Activated T-cell treated with anti-CD3 and anti-CD28 coated beads, Interleukin-2, amount 50 U/mL, for 24 hours (primary cell): ENCODE measurements at places on chromosomes 6 and 20.

GRCh38 chr6:41222045-41222444, 6.1 kb upstream of the TREML4 start:
- DNase-seq, result no peak

DNA sequence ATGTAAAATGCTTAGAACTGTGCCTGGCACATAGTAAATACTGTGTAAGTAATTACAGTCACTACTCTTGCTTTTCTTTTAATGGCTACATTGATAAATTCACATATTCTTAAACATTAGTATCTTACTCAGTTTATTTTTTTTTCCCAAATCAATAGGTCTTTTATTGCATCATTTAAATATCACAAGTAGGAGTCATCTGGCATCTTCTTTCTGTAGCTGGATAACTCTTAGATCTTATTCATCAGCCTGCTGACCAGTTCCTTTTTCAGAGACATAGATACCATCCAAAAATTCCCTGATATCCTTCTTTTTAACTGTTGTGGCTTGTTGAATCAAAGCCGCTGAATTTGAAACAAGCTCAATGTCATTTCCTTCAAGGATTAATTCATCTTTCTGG, 20.0 kb upstream of the PHF3 start:
- no peak for DNase-seq

DNA sequence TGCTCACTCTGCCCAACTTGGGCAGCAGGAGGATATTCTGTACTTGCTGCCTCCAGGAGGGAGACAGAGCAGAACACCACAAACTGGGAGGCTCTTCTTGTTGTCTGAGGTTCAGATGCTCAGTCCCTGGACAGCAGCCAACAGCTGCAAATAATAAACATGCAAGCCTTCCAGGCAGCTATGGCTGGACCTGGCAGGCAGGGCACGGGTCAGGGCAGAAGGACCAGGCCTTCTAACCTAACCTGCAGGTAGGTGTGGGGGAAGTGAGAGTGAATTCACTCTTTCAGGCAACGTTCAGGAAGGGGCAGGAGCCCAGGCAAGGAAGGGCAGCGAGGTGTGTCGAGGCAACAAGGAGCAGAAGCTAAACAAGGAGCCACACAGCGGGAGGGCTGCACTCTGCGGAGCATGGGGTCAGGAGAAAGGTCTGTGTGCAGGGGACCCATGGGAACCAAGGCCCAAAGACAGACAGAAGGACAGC, 31.5 kb downstream of the NINL start:
- no peak for DNase-seq

- no peak for DNase-seq
These were observed 191.5 kb downstream of the CDH4 start for GRCh38 chr20:61443443-61444126.

- DNase-seq, result no peak
These were observed 144.0 kb upstream of the TBX18 start for GRCh38 chr6:84908304-84908904.

- no peak for DNase-seq
These were observed 46.7 kb downstream of the MARCKS start for GRCh38 chr6:113903666-113904330.

DNA sequence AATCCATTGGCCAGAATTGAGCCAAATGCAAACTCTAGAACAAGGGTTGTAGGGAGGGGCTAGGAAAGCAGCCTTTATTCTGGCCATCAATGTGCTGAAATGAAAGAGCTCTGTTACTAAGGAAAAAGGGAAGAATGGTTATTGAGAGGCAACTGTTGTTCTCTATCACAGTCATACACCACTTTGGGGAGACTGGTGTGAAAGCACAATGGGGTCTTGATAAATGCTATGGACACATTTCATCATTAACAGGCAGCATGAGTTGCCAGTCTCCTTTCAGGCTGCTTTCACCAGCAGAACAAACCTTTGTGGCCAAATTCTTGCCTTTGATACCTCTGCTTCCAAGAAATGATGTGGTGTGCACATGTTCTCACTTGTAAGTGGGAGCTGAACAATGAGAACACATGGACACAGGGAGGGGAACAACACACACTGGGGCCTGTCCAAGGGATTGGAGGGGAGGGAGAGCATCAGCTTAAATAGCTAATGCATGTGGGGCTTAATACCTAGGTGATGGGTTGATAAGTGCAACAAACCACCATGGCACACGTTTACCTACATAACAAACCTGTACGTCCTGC, 86.2 kb downstream of the CDS2 start:
- DNase-seq, result no peak

- no peak for DNase-seq
These were observed 444.2 kb upstream of the JAG1 start for GRCh38 chr20:11117808-11118528.

- DNase-seq, result no peak
These were observed 508.0 kb downstream of the TBC1D32 start for GRCh38 chr6:120826253-120826652.

DNA sequence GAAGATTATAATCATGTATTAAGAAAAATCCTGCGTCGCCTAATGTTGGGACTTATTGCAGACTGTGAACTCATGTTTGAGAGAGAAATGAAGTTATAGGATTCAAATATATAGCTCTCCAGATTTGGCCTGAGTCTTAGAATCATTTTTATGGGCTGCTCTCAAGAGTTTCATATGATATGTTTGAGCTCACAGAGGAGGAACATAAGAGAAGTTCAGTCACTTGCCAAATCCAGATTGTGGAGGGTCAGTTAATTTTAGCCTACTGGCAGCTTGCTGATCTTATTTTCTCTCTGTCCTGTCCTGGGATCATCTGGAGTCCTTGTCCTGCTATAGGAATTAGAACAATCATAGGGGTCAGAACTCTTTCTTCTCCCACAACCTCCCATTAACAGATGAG, 186.1 kb upstream of the SUPT3H start:
- DNase-seq, result no peak

DNA sequence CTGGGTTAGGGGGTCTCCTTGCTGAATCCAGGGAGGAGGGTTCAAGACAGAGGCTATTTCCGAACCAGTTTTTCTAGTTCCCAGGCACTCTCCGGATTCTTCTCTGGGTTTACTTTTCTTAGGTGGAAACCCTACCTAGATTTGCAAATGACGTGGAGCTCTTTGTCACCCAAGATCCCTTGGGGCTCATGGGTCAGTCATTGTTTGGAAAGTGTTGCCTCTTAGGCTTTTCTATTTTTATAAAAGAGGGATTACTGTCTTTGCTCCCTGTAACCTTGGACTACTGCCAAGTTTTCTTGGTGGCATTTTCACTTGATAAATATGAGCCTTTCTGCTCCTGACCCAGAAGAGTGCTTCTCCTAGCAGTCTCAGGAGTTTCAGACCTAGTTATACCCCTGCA, 33.6 kb downstream of the FAM209B start:
- DNase-seq, result no peak

GRCh38 chr6:131954059-131954774, 3.0 kb upstream of the CCN2 start:
- DNase-seq, result no peak

- DNase-seq, result no peak
These were observed 118.3 kb downstream of the STXBP5 start for GRCh38 chr6:147322299-147323162.

DNA sequence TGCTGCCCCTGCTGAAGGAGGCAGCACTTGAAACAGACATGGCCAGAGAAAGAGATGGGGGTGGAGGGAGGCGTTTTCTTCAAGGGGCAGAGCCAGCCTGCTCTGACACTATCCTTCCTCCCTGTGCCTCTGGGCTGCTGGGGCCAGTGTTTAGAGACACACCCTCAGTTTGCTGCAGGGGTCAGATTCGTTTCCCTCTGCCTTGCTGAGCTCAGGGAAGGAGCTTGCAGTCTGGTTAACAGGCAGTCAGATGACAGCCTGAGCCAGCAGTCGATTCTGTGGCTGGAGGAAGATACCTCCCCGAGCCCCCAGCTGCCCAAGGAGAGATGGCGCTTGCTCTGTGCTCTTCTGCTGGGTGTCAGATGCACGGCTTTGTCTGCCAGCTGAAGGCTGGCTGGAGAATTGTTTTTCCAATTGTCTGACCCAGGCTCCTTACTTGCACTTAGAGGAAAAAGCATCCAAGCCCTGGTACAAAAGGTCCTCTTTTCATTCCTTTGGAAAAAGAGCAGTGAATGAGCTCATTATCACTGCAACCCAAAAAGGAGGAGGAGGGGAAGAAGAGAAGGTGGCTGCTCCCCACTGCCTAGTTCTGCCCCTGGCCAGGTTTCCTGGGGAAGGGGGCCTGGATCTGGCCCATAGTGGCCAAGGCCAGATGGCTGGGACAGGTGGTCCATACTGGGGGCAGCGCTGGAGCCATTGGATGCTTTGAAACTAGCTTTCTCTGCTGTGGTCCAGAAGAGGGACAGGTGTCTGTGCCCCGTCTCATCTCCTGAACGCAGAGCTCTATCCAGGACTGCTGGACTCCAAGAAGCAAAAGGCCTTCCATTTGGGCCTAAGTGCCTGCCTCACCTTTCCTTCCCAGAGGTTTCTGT, 88.2 kb downstream of the TCP11 start:
- DNase-seq, result no peak

GRCh38 chr6:21590346-21590745, 3.2 kb upstream of the SOX4 start:
- no peak for DNase-seq

DNA sequence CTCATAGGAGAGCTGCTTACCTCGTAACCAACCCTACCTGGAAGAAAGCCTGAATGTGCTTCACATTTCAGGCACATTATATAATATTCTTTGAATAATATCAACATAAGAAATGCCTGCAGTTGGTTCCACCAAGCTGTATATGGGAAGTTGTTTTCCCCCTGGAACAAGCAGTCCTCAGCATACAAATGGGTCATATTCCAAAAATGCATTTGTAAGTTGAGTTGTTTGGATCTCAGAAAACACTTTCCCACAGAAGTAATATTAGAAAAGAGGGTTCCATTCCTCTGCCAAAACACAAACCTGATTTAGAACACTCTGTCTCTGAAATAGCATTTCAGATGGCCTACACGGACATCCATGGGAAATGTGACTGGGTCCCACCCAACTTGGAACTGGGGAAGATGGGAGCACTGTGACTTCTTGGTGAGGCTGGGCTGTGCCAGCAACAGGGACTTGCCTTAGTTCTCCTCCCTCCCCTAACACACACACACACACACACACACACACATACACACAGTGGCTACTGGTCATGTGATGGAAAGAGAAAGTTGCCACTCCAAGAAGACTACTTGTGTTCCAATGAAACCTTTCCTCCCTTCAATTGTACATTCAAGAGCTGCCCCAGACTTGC, 11.4 kb upstream of the RCAN2 start:
- DNase-seq, result no peak

GRCh38 chr6:157020398-157020797, 243.2 kb downstream of the ARID1B start:
- DNase-seq, result no peak

- no peak for DNase-seq
These were observed 577.4 kb downstream of the HTR1B start for GRCh38 chr6:76885861-76886301.

DNA sequence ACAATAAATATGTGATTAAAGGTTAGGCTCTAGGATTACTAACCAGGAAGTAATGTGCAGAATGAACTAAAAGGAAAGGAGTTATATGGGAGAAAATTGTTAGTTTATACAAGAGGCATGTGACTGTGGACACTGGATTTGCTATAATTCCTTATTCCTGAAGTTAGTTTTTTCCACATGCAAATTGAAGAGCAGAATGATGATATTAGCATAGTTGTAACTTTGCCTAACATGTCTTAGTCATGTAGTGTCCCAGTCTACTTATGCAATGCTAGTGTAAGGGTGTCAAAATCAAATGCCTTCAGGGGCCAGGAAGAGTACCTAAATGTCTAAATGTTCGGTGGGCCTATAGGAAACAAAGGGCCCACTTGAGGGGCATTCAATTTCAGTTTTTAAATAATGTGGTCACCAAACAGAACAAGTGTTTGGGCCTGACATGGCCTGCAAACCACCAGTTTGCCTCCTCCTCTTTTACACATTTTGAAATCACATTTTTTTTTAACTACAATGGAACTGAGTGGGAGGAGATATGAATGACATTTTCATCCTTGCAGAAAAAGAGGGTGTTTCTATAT, 28.0 kb upstream of the CEP85L start:
- DNase-seq, result no peak

- DNase-seq, result no peak
These were observed 45.4 kb downstream of the REV3L start for GRCh38 chr6:111437573-111437972.

DNA sequence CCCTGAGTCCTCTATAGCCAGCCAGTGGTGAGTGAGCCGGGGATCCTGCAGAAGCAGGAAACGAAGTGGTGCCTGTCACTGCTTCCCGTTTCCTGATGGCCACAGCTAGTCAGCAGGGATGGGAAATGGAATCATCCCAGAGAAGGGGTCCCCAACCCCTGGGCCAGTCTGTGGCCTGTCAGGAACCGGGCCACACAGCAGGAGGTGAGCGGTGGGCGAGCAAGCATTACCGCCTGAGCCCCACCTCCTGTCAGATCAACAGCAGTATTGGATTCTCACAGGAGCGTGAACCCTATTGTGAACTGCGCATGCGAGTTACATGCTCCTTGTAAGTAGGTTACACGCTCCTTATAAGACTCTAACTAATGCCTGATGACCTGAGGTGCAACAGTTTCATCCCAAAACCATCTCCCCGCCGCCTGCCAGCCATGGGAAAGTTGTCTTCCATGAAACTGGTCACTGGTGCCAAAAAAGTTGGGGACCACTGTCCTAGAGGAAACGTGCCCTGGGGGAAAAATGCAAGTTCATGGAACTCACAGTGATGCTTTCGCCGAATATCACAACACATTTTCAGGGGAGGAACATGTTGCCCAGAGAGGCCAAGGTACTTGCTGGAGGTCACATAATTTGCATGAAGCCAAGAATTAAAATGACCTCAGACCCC, 113.8 kb downstream of the JPH2 start:
- no peak for DNase-seq

- no peak for DNase-seq
These were observed 37.0 kb downstream of the NDUFAF5 start for GRCh38 chr20:13821876-13822275.

DNA sequence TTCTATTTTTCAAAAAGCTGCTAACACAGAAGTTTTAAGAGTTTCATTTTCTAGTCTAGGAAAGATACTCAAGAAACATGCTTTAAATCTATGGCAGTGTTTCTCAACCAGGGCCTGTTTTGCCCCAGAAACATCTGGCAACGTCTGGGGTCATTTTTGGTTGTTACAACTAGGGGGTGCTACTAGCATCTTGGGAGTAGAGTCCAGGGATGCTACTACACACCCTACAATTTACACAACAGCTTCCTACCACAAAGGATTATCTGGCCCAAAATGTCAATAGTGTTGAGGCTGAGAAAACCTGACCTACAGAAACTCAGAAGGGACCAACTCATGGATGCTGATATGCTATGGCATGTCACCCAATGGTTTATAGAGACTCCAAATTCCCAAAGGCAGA, 24.4 kb downstream of the SERAC1 start:
- DNase-seq, result no peak

GRCh38 chr6:2715737-2716136, 35.0 kb downstream of the MYLK4 start:
- DNase-seq, result no peak

GRCh38 chr6:158437571-158437970, 122.3 kb upstream of the TMEM181 start:
- DNase-seq, result no peak

GRCh38 chr6:99739526-99739925, 132.9 kb downstream of the PRDM13 start:
- no peak for DNase-seq
